Dermis blood vessel endothelial cell (primary cell): ENCODE measurements at places on chromosomes 1 and 21. TPM values are rescaled to one million over a fixed set of nuclear protein-coding genes. Genes with fewer than 3 reads are reported as not detected.

DNA sequence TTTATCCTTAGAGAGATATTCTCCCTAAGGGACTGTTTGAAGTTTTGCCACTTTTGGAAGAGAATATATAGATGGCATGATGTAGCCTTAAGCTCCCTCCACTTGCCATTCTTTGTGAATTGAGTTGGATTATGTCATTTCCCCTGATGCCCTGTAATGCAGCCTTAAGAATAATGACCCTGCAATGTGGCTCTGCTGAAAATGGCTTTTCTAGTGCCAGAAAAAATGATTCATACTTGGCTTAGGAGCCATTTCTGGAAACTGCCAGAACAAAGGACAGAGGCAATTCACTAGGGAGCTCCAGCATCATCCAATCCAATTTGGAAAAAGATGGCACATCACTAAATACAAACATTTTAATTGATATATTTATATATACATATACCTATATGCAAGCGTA, 265.3 kb downstream of the SPATA17 start:
- DNase-seq = no peak

DNA sequence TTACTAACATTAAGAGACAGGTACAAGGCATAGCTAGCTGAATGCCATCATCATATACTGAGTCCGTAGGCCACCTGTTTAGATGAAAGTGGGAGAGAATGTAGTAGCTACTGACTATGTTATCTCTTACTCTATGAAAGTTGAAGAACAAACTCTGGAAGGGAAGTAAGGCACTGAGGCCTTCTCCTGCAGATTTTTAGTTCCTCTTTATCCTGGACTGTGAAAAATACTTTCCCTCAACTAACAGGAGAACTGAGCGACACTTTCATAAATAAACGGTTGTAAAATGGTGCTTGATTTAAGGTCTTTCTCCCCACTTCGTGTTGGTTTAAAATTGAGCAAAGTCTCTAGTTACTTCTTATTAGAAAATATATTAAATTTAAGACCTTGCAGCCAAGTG, 101.9 kb downstream of the FNBP1L start:
- no peak for DNase-seq

- DNase-seq = peak; percentile 59
Observed at GRCh38 chr1:111474106-111474505, 322 bp downstream of the C1orf162 start.

The RGL1 gene
- 28.8 and 29.3 TPM in 2 replicates for total RNA-seq

GRCh38 chr1:229407206-229408026, 26.5 kb downstream of the ACTA1 start:
- no peak for DNase-seq

GRCh38 chr1:221416723-221417122, 325.2 kb downstream of the DUSP10 start:
- DNase-seq = no peak

The KRTAP15-1 gene
- not detected in 2 replicates for total RNA-seq

- peak; percentile 54 for DNase-seq
Observed at GRCh38 chr21:37257511-37257966, 9.6 kb downstream of the VPS26C start.

The LRRC71 gene
- total RNA-seq = 0.14 and 0.34 TPM in 2 replicates

The OR2AK2 gene
- total RNA-seq = not detected in 2 replicates

The S100A7A gene
- not detected in 2 replicates for total RNA-seq

The AK2 gene
- total RNA-seq = 164 and 212 TPM in 2 replicates

The RAB3B gene
- 1.0 and 5.4 TPM in 2 replicates for total RNA-seq

- no peak for DNase-seq
Observed at GRCh38 chr1:20873311-20873710, 86.2 kb upstream of the HP1BP3 start.

The PAX7 gene
- total RNA-seq = not detected in 2 replicates

DNA sequence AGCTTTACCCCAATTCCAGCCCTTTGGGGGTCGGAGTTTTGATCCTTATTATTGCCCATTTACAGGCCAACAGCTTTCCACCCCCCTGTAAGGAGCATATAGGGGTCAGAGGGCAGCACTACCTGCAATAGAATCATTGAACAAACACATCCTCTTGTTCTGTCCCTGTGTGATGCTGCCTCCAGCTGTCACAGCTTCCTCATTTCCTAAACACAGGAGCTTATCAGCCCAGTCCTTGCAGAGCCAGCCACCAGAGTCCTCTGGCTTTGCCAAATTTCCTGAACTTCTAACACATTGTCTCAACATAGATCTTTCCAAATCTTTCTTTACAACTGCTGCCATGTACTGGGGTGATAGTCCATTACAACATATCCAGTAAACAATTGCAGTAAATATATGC, 32.8 kb upstream of the PTBP2 start:
- DNase-seq = no peak

DNA sequence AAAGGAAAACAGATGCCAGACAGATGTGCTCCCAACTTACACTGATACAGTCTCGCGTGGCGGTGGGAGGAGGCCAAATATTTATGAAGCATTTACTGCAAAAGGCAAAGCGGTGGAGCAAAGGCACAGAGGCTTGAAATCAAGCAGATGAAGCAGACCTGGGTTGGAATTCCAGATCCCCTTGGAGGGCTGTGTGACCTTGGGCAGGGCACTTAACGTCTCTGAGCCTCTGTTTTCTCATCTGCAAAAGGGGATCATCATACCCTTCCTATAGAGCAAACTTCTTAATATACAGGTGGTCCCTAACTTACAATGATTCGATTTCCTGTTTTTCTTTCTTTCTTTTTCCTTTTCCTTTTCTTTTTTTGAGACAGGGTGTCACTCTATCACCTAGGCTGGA, 54.1 kb downstream of the IGSF21 start:
- no peak for DNase-seq

DNA sequence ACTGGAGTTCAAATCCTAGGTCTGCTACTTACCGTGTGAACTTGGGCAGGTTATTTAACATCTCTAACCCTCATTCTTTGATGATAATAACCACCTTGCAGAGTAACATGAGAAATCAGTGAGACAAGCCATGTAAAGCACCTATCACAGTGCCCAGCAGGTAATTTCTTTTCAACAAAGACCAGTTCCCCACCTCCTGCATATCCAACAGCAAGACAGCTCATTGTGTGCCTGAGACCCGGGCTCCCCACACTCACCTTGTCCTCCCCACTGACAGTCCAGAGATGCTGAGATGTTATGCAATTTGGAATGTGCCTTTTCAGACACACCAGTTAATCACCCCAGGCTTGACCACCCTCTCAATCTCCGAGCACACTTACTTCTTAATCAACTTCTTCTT, 367.6 kb upstream of the DAB1 start:
- no peak for DNase-seq

DNA sequence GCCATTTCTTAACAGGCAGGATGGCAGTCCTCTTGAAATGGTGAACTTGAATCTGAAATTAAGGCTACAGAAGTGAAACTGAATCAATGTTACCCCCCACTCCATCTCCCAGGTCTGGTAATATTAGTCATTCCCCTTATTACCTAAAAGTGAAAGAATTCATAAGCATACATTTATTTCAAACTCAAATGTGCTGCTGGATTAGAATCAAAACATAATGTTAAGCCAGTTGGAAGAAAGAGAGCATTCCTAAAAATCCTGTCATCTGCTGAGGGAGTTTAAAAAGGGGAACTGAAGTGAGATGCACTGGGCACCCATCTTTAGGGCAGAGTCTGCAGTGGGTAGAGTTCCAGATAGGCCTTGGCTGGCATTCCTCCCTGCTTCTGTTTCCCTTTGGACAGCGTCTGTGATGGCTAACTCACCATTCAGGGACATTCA, 17.4 kb downstream of the KIAA0319L start:
- no peak for DNase-seq

DNA sequence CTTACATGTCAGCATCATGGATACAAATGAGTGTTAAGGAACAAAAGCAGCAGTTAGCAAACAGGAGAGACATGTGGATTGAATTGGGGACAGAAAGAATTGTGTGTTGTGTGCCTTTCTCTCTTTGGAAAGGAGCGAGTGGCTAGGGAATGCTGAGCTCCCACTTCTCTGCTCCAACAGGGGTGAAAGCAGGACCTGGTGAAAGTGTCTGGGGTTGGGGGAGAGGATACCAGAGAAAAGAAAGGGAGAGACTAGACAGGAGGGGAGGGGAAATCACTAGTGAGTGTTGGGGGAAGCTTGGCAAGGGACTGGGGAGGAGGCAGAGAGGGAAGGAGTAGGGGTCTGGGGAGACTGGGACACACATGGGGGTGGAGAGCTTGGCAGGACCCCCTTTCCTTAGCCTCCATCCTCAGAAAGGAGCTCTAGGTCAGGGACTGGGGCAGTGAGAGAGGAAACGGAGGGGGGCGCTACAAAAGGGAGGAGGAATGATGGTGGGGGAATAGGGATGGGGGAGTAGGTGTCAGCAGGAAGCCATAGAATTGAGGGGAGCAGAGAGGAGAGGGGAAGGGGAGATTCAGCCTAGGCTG, 2.2 kb downstream of the KIRREL1 start:
- DNase-seq = no peak

The MFSD2A gene
- total RNA-seq = 0.42 TPM in 1 of 2 replicates, not detected in the other

DNA sequence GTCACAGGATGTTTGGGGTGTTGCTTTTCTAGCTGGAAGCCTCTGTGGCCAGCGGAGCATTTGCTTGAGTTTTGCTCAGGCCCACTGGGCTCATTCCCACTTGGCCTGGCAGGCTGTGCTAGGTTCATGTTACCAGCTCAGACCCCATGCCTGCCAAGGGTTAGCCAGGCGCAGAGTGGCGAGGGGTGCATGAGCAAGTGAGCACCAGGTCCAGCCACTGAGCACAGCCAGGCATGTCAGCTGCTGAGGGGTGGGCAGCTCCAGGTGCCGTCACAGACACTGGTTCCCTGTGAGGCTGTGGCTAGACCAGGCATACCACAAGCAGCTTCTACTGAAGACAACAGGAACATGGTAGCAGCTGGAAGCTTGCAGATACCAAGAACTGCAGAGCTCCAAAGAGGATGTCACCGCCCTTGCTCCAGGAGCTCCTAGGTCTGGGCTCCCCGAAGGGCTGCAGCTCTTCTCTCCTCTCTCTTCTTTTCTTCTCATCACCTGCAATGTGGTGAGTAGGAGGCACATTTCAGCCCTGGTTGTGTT, 52.0 kb upstream of the CYYR1 start:
- no peak for DNase-seq

GRCh38 chr1:79040424-79041082, 34.0 kb upstream of the ADGRL4 start:
- peak; percentile 45 for DNase-seq

GRCh38 chr1:10720635-10721034, 75.8 kb downstream of the CASZ1 start:
- no peak for DNase-seq

The SIM2 gene
- under 0.01 and 0.05 TPM in 2 replicates for total RNA-seq

DNA sequence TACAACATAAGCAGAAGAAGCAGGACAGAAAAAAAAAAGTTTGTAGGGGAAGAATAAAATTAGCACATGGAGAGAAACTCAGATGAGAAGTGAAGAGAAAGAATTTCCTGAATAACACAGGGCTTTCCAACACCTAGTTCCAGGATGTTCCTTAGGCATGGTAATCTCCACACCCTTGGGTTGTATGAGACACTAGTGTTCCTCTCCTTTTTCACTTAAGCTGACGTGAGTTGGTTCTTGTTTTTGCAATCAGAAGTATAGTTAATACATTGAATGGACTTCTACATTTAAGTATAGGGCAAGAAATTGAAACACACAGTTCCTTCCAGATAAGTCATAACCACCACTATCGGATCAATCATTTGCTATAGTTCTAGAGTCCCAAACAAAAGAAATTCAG, 51.0 kb downstream of the LPAR3 start:
- no peak for DNase-seq

The SLC19A1 gene
- 5.8 and 13.5 TPM in 2 replicates for total RNA-seq

The FCRL5 gene
- total RNA-seq = not detected in 2 replicates

- no peak for DNase-seq
Observed at GRCh38 chr1:68339505-68339904, 107.2 kb upstream of the WLS start.

GRCh38 chr1:100400404-100400803, 48.1 kb downstream of the CDC14A start:
- peak; percentile 63 for DNase-seq
